Natural killer cell (primary cell): ENCODE measurements at places on chromosomes 4 and X. TPM values are rescaled to one million over a fixed set of nuclear protein-coding genes. Genes with fewer than 3 reads are reported as not detected.

Gene PUDP
- 11.4 TPM for total RNA-seq

Gene RASSF6
- total RNA-seq = not detected

Gene GRIPAP1
- total RNA-seq = 120 TPM

Gene ZBTB49
- total RNA-seq = 30.0 TPM

Gene FRG2
- total RNA-seq = not detected

Gene PROM1
- not detected for total RNA-seq

Gene SPANXD
- total RNA-seq = not detected

Gene IRS4
- not detected for total RNA-seq

Gene SPACA5
- total RNA-seq = not detected

Gene TAF7L
- not detected for total RNA-seq

Gene CT47A7
- not detected for total RNA-seq

Gene CYBB
- total RNA-seq = 11.3 TPM

Gene POU3F4
- total RNA-seq = not detected

Gene SERPINA7
- not detected for total RNA-seq

Gene KIAA0232
- total RNA-seq = 30.3 TPM

Gene CPLX1
- not detected for total RNA-seq

Gene ARAP2
- total RNA-seq = 295 TPM

Gene ASB9
- not detected for total RNA-seq

Gene SORCS2
- 2.5 TPM for total RNA-seq

Gene ZDHHC15
- total RNA-seq = not detected

Gene ALAS2
- not detected for total RNA-seq

Gene TKTL2
- total RNA-seq = not detected

Gene TCEANC
- 11.2 TPM for total RNA-seq

Gene ODAM
- not detected for total RNA-seq

Gene HELT
- total RNA-seq = not detected

Gene ARSJ
- 1.5 TPM for total RNA-seq

Gene MAP7D2
- 1.5 TPM for total RNA-seq

Gene PHOX2B
- total RNA-seq = not detected

Gene ESX1
- not detected for total RNA-seq
